ENCODE measurements at places on chromosomes 5 and 9.

DNA sequence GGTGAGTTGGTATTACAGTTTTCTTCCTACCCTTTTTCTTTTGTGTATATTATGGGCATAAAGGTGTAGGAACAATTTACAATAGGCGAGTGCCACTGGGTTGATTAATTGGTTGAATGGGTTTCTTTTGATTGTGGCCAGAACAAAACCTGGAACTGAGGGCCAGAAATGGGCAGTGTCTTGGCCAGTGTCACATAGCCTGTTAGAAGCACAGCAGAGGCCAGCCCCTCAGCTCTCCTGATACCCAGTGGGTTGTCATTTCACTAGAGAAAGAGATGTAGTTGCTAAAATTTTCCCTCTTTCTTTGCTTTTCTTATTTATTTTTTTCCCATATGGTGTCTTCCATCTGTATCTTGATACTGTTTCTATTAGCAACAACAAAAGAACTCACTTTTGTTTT, 38.8 kb upstream of the SEMA6A start:
- DNase-seq, result no peak

DNA sequence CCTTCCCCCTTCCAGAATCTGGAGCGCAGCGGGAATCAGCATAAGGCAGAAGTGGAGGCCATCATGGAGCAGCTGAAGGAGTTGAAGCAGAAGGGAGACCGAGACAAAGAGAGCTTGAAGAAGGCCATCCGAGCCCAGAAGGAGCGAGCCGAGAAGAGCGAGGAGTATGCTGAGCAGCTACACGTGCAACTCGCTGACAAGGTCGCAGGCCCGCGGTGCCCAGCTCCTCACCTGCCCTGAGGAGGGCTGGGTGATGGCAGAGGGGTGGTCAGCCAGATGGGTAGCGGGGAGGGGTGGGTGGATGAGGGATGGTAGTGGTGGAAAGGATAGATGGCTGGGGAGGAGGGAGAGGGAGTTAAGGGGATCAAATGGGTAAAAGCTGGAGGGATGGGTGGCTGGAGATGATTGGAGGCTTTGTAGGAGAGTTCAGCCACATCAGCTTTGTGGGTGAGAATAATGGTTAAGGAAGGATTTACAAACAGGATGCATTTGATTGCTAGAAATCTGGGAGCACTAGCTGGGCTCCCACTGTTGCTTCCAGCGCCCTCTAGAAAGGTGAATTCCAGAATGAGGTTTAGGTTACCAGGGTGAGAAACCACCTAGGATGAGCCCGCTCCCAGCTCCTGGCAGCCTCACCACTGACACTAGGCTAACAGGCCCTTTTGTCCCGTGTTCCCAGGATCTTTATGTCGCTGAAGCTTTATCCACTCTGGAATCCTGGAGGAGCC, 19.7 kb upstream of the GLE1 start:
- DNase-seq, result no peak

DNA sequence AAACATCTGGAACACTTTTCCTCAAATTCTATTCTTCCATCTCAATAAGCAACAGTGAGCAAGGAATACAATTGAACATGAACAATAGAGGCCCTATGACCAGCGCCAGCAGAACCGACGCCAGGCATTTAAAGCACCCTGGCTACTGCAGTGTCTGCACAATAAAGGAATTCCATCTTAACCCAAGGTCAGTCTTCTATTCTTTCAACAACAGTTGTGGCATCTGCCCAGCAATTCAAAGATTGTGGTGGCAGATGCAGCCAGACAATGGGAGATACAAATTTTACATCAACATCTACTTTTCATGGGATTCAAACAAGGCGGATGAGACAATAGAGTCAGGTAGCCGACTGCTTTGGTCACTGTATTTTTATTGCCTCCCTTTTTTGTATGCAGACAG, 65.9 kb downstream of the ELL2 start:
- DNase-seq, result no peak

GRCh38 chr5:67350618-67351201, 154.1 kb upstream of the CD180 start:
- DNase-seq, result no peak

GRCh38 chr9:106479679-106480078, 383.3 kb upstream of the ZNF462 start:
- DNase-seq, result no peak

GRCh38 chr9:92066168-92066567, 49.0 kb downstream of the SPTLC1 start:
- no peak for DNase-seq

DNA sequence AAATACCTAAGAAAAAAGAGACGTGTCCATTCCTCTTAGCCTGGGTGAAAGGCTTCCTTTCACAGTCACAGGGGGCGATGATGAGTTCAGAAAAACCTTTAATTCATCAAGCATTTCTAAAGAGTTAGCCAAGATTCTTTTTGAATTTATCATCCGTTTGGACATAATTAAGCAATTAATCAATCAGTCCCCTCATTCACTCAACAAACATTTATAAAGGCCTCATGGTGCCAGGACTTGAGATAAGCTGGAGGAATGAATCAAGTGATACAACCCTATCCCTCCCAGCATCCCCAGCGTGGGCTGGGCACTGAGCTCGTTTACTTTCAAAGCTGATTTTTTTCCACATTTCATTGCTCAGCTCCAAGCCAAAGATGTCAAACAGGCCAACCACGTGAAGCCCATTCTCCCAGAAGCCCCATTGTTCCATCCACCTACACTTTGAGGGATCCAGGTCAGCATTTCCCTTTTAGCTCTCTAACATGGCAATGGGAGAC, 140.5 kb downstream of the SLIT3 start:
- DNase-seq, result no peak

- no peak for DNase-seq
Measured at GRCh38 chr5:17966640-17967402, 332.6 kb downstream of the TAF11L14 start.

GRCh38 chr9:109320331-109320741, 523 bp downstream of the EPB41L4B start:
- no peak for DNase-seq

DNA sequence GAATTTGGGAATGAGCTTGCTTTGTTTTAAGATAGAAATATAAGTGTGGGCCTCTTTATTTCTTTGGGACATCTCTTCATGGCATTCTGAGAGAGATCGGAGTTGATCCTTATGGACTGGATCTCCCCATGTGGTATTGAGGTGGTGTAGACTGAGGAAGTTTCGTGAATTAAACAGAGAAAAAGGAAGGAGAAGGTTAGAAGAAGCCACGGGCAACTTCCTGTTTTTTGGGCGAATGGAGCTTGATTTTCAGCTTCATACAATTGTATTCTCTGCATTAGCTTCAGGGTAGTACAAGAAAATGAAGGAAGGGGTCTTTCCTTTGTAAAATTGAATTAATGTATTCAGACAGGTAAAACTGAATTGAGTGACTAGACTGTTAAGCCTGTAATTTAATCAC, 70.5 kb upstream of the HMHB1 start:
- no peak for DNase-seq

DNA sequence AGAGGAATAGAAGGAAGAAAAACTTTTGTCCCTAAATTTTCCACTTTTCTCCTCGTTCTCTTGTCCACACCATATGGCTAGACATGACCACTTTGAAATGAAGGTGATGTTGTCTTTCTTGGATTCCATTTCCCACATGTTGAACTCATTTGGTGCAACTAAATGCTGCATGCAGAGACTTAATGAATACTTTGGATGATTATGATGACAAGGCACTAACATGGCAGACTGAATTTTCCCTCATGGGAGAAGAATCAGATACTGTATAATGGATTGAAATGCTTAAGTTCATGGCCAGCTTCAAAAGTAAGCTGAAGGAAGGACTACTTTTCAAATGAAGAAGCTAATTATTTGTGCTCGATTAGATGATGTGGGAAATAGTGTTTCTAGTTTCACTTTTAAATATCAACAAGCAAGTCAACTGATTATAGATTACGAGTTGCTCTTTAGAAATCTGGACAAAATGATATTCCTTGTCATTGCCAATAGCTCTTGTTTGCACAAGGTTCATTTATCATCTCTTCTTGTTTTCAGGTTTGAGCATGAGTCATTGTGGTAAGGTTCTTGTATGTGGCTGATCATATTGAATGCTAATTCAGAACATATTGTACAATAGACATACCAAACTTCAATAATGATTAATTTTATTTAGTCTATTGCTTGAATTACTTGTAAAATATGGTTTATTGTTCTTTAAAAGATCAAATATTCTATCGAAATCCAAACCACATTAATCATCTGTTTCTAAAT, 501.3 kb upstream of the FTMT start:
- no peak for DNase-seq

- no peak for DNase-seq
Measured at GRCh38 chr5:68817632-68818031, 276.2 kb upstream of the SLC30A5 start.

- no peak for DNase-seq
Measured at GRCh38 chr5:112083623-112084022, 326.6 kb upstream of the NREP start.

DNA sequence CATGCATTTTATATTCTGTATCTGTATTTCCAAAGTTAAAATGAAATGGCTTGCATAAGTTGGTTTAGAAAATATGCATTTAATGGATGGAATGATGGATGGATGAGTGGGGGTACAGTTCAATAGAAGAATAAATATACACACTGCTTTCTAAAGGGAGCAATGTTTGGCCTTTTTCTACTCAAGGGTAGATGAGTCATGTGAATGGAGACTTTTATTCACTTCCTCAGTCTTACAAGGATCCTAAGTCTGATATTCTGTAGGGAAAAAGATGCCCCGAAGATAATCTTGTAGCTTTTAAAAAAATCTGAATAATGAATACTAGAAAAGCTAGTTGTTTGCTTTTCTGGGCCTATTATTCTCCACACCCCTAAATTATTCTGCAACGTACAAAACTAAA, 2112.1 kb downstream of the MAT2B start:
- DNase-seq, result no peak

DNA sequence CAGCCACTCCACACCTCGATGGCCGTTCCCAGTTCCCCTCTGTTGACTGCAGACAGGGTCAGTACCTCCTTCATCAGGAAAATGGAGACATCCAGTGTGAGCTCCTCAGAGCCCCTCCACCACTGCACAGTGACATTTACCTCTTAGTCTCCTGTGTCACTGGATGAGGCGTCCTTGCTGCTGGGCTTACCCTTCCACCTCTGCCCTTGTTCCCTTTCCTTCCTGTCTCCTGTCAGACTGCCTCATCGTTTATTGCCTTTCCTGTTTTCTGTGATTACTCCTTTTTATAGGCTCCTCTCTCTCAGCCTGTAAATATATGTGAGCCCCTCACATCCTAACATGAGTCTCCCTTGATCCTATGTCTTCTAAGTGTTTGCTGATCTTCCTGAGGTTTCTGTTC, 23.2 kb upstream of the SPTAN1 start:
- DNase-seq, result no peak

GRCh38 chr9:15116130-15116580, 190.9 kb downstream of the TTC39B start:
- DNase-seq, result no peak

- no peak for DNase-seq
Measured at GRCh38 chr9:123063177-123063598, 29.7 kb downstream of the GPR21 start.

GRCh38 chr5:140319833-140320232, 16.9 kb upstream of the PFDN1 start:
- no peak for DNase-seq

GRCh38 chr5:97906135-97906534, 723.1 kb upstream of the RIOK2 start:
- DNase-seq, result no peak

DNA sequence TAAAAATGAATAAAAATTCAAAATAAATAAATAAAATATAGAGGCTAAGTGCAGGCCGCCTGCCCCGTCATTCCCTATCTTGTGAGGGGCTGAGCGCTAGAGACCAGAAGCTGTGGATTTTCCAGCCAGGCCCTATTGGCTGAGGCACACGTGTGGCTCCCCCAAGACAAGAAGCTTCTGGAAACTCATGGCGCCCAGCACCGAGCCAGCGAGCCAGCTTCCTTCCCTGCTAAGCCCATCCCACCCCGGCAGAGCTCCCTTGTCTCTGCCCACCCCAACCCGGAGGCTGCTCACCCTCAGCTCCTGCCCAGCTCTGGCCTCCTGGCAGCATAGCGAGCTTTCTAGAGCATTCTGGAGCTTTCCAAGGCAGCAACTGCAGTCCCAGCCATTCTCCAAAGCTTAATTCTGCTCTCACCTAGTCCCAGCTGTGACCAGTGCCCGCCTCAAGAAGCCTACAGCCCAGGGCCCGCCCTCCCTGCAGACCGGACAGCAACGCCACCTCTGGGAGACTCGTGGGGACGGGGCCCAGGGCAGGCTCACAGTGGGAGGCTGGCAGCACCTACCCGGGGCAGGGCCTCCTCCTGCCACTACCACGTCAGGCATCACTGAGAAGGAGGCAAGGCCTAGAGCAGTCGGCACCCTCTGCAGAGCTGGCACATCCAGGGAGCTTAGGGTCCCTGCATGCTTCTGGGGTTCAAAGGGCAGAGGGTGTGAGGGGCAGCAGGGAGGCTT, 23.2 kb upstream of the TMEM250 start:
- no peak for DNase-seq

DNA sequence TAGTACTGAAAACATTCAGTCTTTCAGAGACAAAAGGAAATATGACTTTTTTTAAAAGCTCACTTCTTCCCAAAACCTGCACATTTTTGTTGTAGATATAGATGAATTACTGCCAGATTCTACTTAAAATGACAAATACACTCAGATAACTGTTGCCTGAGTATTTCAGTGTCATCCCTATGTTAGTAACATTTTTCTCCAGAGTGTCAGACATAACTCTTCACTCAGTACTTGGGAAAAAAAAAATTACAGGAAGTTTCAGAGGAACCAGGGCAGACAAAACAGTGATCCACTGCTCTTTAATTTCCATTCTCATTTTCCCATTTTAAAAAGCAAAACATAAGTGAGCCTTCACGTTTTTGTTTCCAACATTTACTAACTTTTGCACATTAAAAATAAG, 79.3 kb upstream of the ITGA1 start:
- no peak for DNase-seq

GRCh38 chr9:14119694-14120514, 194.0 kb downstream of the NFIB start:
- no peak for DNase-seq

DNA sequence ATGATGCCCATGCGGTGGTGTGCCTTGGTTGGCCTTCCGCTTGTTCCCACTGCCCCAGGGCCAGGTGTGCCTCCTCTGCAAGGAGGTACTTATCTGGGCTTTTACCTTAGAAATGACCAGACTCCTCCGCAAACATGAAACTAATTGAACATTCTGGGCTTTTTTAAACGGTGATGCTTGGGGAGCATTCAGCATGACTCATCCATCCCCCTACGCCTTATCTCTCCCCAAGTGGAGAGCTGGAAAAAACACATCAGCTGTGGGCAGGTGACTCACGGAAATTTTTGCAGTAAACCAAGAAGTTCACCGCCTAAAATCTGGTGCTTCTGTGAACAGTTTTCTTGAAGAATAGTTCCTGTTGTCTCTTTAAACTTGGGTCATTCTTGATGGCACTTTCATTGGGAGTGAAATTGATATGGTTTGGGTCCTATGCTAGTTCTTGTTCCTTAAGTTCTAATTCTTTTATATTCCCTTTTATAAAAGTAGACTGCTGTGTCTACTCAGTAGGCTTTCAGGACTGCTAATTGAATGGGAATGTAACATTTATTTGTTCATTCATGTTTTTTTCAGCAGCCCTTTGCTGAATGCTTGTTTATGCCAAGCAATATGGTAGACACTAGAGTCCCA, 39.6 kb downstream of the SFXN1 start:
- DNase-seq, result peak; percentile 88

- DNase-seq, result no peak
Measured at GRCh38 chr9:79089054-79089560, 482.7 kb upstream of the TLE4 start.

- no peak for DNase-seq
Measured at GRCh38 chr5:80990527-80990926, 30.4 kb downstream of the RASGRF2 start.
